ENCODE measurements at places on chromosomes 6 and 20.

- DNase-seq: no peak
Measured at GRCh38 chr6:160039441-160039840, 70.6 kb downstream of the IGF2R start.

GRCh38 chr6:85465762-85466161 lies 15.9 kb downstream of the NT5E start:
- no peak for DNase-seq

DNA sequence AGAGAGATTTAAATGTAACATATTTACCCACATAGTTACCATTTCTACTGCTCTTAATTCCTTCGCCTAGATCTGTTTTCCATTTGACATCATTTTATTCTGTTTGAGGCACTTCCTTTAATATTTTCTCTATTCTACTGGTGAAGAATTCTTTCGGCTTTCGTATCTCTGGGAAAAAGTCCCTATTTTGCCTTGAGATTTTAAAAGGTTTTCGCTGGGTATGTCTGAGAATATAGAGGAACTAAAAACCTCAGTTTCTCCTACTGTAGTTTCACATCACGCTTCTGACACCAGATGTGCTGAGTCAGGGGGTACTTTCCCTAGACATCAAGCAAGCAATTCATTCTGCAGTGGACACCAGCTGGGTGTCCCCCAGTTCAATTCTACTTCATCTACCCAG lies 61.7 kb downstream of the E2F3 start:
- no peak for DNase-seq

DNA sequence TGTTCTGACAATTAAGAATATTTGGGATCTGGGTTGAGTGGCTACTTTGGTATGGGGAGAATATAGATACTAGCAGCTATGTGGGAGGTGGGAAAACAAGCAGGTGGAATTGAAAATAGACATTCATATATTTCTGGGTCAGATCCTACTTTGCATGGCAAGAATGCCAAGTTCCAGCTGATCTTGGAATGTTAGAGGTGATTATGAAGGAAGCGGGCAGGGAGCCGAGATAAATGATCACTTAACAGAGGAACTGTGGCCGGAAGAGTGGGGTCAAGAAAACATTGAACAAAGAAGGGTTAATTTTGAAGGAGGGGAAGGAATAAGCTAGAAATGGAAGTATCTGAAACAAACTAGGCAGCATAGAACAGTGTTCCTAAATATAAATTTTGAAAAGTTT lies 15.4 kb downstream of the PLCB1 start:
- DNase-seq: no peak

- no peak for DNase-seq
Measured at GRCh38 chr6:149368065-149368464, 32.0 kb upstream of the SUMO4 start.

DNA sequence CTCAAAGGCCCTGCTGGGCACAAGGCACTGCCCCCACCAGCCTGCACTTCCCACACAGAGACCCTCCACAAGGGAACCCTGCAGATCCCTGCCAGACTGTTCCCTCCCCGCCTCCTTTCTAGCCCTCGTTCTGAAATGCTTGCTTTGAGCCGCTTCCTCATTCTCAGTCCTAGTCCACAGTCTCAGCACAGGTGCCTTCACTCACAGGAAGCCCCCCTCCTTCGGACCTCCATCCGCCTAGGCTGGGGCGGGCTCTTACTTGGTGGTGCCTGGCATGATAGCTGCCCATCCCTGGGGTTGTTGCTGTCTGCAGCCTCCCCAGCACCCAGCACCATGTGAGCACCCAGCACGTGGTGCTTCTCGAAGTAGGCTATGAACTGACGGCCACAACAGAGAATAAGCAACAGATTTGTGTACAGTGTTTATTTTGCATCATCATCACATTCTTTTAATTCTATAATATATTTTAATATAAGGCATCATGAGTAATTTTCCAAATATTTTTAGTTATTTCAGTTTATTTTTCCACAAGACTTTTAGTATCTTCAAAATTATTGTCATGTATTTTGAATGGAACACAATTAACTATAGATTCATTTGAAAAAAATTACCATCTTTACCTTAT lies 12.3 kb downstream of the CST5 start:
- no peak for DNase-seq

DNA sequence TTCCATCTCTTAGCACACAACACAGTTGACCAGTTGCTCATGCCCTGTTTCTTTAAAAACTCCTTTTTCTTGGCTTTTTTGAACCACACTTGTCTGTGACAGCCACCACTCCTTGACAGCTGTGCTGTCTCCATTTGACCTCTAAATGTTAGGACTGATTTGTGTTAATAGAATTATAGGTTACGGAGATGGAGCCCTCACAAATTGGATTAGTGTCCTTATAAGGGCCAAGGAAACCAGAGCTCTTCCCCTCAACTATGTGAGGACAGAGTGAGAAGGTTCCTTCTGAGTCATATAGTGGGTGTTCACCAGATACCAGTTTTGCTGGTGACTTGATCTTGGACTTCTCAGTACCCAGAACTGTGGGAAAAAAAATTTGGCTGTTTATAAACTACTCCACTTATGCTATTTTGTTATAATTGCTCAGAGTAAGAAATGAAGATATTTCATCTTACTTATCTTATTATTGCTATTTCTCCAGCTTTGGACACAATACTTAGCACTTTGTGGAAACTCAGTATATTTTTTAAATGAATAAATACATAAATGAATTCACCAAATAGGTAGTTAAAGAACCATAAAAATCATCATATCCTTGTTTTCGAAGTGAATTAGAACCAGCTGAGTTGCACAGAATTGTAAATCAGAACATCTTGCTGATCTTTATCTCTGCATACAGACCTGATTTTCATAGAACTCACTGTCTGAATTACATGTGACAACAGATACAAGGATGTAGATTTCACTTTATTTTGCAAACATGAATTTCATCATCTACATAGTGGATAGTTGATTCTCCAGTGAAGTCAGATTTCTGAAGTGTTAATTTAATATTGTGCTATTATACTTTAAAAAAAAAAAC lies 598.5 kb upstream of the IRAK1BP1 start:
- no peak for DNase-seq

GRCh38 chr6:117266257-117267053 lies 1.1 kb downstream of the VGLL2 start:
- no peak for DNase-seq

GRCh38 chr6:109373762-109374161 lies 8.5 kb downstream of the CD164 start:
- no peak for DNase-seq

DNA sequence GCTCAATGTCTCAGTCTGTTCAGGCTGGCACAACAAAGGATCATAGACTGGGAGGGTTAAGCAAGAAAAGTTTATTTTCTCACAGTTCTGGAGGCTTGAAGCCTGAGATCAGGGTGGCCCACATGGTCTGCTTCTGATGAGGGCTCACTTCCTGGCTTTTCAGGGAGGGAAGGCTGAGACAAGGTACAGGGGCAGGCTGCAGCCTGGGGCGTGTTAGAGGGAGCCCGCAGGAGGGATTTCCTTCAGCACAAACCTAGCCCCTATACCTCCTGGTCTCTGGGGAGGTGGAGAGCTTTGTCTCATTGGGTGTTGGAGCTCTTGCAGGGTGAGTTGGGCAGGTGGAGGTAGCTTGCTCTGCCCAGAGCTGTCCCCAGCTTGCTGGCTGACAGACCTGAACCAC lies 81.1 kb upstream of the GPR6 start:
- no peak for DNase-seq

GRCh38 chr20:49846206-49846807 lies 33.7 kb downstream of the SLC9A8 start:
- DNase-seq: no peak

GRCh38 chr6:159726255-159726917 lies 920 bp upstream of the WTAP start:
- DNase-seq: no peak

DNA sequence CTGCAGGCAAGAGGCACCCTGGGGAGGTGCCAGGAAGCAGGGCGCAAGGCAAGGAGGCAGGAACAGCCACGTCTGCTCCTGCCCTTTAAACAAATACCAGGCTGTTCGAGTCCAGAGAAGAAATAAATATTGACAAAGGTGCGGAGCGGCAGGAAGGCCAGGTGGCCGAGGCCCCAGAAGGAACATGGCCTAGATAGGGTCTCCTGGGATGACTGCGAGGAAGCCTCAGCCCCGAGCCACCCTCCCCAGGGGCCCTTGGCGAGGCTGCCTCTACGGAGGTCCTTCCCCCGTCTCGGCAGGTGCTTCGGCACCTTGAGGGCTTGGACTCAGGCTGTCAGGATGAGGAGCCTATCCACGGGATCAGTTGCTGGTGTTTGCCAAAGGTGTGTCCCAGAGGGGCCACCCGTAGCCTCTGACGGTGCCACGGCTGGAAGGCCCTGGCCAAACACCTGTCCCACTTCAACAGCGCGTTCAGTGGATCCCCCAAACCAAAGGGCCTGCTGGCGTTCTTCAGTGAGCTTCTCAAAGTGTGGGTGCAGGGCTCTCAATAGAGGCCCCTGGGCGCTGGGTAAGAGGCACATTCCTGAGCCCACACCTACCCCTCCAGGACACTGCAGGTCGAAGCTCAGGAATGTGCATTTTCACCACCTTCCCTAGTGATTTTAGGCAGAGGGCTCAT lies 39.8 kb downstream of the SNX5 start:
- DNase-seq: no peak

DNA sequence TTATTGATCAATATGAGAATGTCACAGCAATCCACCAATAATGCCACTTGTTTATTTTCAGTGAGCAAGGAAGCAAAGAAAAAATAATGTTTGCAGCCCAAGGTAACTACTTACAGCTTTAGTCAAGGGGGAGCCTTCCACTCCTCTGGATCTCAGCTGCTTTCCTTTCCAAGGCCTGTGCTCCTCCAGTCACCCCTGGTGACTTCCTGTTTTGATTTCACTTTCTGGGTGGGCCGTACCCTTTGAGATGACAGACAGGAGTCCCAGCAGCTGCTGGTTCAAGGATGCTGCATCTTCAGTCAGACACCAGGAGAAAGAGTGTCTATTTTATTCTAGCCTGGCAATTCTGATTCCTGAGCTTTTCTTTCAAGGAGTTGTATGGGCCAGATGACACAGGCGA lies 5.6 kb upstream of the VNN2 start:
- DNase-seq: no peak

DNA sequence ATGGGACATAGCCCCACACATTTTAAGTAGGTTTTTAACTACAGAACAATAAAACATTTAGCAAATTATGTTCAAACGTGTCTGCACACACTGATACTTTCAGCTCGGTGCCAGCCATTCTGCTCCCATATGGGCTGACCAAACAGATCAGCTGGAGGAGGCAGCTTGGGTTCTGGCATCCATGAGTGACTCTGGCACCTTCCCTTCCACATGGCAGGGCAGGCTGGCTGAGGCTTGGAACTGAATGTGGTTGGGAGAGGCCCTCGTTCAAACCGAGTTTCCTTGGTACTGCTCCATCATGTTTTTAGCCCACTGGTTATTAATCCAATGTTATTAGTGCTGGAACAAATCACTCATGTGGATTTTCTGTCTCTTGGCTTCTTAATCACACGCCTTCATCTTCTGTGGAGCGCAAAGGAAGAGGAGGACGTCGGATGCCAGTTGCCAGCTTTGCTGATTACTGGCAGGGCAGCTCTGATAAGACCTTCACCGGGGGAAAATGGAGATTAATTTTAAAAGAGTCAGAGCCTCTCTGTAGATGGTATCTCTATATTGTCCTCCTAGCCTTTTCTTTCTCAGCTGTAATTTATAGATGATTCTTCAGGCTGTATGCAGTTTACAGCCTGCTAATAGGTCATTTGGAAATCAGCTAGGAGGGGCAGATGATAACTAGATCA lies 93.1 kb upstream of the TIAM2 start:
- no peak for DNase-seq

DNA sequence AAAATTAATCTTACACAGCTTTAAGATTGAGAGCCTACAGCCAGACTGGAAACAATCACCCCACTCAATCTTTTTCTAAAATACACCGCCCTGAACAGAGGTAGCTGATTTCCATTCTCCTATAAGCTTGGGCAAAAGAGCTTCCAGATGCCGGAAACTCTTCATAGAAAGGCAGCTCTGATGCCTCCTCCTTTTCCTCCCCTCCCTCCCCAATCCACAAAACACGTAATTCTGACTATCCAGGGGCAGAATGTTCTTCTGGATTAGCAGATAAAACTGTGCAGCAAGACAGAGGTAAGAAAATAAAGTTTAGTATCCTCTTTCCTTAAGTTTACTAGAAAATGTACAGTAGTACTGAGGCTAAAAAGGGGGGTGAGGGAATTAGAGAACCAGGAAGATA lies 15.8 kb downstream of the ADNP start:
- no peak for DNase-seq

GRCh38 chr6:37463110-37463509 lies 30.1 kb downstream of the CMTR1 start:
- DNase-seq: no peak

DNA sequence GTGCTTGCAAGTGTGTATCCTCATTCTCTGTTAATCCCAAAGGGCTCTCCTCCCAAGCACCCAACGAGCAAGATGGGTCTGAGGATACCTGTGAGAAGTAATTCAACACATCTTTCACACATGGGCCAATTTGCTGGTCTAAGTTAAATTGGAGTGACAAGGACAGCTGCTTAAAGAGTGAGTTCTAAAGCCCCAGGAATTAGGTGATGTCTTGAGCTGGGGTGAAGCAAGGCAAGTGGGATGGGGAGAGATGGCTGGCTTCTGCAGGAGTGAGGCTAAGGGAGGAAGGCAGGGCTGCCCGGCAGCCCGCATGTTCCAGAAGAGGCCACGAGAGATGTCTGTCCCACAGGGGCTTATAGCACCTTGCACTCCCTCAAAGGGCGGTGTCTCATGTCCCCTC lies 288.5 kb downstream of the CDH26 start:
- no peak for DNase-seq

GRCh38 chr20:9989066-9989724 lies 45.6 kb upstream of the ANKEF1 start:
- DNase-seq: no peak
